MCF 10A (cell line): ENCODE measurements at places on chromosomes 4 and X.

DNA sequence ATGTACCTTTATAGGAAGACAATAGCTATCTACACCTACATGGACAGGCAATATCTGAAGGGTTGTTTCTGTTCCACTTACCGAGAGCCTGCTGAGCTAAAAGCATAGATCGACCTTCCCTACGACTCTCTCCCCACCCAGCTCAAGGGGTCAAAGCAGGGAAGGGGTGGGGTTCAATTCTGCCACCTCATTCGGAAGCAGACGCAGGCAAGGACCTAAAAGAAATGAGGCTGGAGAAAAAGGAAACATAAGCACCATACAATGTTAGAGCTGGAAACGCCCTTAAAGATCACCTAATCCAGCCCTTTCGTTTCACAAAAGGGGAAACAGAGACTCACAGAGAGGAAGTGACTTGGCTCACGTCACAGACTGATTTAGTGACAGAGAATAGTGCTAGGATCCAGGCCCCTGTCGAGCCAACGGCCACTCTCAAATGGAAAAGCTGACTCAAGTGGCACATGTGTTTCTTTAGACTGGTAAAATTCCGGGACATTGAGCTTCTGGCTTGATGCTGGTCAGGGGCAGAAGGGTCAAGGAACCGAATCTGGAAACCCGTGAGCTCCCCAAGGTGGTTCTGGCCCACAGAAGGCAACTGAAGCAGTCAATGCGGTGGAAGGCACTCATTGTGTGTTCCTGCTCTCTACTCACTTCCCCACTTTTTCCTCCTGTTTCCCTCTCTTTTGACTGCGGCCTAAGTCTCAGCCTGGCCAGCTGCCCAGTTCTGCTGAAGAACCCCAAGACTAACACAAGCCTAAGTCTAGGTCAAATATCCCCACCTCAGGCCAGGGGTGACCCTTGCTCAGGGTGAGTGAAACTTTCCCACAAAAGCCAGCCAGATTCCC, 7.5 kb downstream of the SEPTIN6 start:
- no peak for DNase-seq

DNA sequence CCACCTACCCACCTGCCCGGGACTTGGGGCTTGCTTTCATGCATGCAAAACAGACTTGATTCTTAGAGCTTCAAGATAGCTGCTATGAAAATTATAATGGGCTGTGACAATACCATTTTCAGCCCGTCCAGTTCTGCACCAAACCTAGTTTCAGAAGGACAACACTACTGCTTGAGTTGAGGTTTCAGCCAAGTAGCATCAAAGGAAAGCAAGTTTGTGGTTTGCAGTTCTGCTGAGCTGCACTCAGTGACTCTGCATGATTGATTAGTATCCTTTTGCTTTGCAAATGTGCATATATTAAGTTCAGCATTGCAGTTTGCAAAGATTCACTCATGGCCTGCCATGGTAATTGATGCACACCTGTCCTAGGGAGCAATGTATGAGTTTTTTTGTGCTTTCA, 442.7 kb downstream of the RPA4 start:
- no peak for DNase-seq

DNA sequence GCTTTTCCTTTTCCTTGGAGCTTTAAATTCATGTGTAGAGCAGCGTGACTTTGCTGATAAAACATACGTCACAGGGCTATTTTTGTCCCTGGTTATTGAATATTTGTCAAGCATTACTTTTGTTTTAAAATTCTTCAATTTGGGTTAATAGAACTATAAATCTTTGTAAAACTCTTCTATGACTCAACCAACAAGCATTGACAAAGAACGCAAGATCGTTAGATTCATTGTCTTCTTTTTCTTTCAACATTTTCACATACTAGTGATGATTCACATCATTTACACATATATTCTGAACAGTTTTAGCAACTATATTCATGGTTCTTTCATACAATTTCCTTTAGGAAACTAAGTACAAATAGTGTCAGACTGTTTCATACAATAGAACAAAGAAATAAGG, 72.0 kb upstream of the GPM6A start:
- no peak for DNase-seq

- no peak for DNase-seq
Measured at GRCh38 chr4:183299464-183299863, 20.6 kb downstream of the CLDN22 start.

DNA sequence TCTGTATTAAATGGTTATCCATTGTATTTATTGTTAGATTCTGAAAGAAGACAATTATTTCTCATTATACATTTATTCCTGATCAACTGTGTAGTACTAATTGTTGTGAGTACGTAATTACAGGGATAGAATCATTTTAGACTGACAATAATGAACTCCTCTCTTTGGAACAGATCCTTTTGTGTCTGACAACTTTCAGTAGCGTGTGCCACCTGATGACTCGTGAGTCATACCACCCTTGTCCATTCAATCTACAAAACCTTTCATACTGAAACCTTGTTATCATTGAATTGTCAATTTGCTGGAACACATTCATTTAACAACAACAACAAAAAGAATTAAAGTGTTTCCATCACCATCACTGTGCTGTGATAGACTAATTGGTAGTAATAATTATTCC, 602.7 kb upstream of the PCDH7 start:
- DNase-seq: no peak

- peak; percentile 16 for DNase-seq
Measured at GRCh38 chr4:169079942-169080827, 70.1 kb upstream of the CBR4 start.

- no peak for DNase-seq
Measured at GRCh38 chr4:70437197-70437596, 34.8 kb upstream of the MUC7 start.

- DNase-seq: peak; percentile 21
Measured at GRCh38 chr4:125313989-125314667, 627 bp upstream of the FAT4 start.

DNA sequence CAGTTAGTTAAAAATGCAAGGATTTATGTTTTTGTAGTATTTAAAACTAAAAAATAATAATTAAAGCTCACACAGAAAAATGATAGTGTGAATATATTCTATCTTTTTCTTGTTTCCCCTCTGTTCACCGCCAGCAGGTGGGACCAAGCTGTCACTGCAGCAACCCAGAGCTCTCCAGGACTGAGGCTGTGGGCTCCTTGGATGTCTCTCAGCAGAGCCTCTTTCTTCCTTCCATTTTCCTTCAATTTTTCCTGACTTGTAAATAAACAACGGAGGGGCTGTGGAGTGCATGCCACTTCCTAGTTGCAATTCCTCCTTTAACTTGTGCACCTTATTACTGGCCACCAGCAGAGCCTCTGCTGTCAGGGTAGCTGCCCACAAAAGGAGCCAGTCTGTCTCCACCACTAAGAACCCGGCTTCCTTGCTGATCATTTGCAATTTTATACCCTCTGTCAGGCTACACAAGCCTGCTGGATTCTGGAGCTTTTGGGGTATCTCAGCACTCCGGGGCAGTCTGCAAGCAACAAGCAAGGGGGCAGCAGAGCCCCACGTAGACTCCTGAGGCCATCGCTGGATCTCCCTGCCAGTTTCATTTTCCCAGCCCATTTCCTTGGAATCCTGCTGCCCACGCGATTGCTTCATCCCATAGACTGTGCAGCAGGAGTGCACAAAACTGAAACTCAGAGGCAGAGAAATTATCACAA, 1467.4 kb downstream of the C4orf33 start:
- peak; percentile 91 for DNase-seq

DNA sequence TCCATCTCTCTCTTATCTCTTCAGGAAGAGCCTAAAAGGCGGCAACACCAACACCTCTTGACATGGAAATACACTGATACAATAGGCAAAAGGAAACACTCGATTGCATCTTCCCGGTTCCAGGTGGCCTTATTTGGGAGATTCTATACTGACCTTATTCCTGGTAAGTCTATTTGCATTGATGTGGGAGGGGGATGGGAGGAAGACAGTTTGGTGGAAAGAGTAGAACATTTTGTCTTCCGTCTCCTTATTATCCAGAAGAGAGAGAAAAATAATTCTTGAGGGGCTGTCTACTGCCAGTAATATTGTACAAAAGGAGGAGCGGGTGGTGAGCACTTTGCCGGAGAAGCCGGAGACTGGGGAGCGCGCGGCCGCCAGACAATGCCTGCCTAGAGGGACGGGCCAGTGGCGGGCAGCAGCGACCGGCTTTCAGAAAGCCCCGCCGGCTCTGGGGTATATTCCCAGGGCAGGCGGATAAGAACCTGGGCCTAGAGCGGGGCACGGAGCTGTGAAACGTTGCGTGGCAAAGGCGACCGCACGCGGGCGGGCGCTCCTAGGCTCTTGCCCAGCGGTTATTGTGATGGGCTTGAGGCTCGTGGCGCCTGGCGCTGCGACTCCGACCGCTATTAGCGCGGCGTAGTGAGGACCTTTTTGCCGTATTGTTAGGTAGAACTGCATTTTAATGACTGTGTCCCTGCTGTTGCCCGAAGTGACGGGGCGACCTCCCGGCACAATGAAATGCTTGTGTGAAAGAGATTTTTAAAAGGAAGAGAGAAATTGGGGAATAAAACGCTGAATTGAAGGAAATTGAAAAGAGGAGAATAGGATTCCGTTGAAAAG, 518 bp downstream of the PRDM8 start:
- DNase-seq: no peak

GRCh38 chr4:165433529-165433928, 54.7 kb downstream of the CPE start:
- no peak for DNase-seq

GRCh38 chr4:159077702-159078495, 25.0 kb upstream of the RAPGEF2 start:
- DNase-seq: peak; percentile 82

- DNase-seq: no peak
Measured at GRCh38 chrX:112094729-112095128, 12.2 kb upstream of the TRPC5 start.

DNA sequence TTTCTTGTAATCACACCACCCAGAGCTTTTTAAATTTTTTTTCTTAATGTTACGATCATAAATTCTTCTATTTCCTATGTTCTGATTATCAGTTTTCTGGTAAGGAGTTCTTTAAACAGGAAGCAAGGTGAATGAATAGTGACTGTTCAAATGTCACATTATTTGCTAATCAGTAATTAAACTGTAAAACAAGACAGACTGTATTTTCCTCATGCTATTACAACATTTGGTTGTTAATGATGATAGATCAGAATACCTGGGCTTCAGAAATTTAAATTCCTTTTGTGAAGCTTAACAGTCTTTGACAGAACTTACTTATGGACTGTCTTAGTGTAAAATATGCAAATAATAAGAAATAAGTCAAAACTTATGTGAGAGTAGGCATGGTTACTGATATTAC, 41.4 kb downstream of the CLCN3 start:
- no peak for DNase-seq

- peak; percentile 3 for DNase-seq
Measured at GRCh38 chr4:101806914-101807313, 16.4 kb downstream of the BANK1 start.

- peak; percentile 82 for DNase-seq
Measured at GRCh38 chrX:95885074-95885473, 799.6 kb upstream of the DIAPH2 start.

GRCh38 chr4:33722254-33722653, 2522.1 kb downstream of the ARAP2 start:
- DNase-seq: no peak

GRCh38 chrX:155673338-155673737, 60.6 kb upstream of the TMLHE start:
- DNase-seq: no peak

DNA sequence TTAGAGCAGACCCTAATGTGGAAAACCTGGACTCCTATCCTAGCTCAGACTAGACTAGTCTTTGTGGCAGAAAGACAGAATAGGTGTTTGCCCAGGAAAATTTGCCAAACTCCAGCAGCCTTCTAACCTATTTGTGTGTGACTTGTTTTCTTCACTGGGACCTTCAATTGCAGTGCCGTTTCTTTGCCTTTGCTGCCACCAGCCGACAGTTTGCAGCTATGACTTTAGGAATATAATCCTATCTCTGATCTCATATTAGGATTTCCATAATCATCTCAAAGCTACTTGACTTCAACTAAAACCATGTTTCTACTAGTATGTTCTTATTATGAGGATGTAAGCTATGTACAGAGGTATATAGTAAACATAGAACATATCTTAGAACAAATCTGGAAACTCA, 60.2 kb upstream of the PGAM4 start:
- DNase-seq: peak; percentile 49

- DNase-seq: no peak
Measured at GRCh38 chr4:45518832-45519231, 605.0 kb downstream of the GABRG1 start.

GRCh38 chrX:46820391-46821100, 16.3 kb upstream of the RP2 start:
- DNase-seq: no peak

- no peak for DNase-seq
Measured at GRCh38 chr4:159051245-159052071, 51.4 kb upstream of the RAPGEF2 start.

DNA sequence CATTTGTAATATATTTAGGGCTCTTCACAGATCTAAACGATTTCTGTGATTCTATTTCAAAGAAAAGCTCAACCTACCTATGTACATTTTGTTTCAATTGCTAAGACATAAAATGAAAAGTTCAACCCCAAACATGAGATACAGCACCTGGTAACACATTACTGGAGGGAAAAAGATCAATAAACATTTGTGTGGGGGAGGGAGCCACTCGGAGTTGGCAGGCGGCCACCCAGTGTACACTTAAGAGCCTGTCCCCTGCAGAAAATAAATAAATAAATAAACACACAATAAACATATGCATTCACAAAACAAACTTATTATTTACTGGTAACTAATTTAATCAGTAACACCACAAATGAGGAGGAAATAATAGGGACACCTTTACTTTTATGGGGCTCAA, 19.3 kb downstream of the PRSS48 start:
- no peak for DNase-seq

DNA sequence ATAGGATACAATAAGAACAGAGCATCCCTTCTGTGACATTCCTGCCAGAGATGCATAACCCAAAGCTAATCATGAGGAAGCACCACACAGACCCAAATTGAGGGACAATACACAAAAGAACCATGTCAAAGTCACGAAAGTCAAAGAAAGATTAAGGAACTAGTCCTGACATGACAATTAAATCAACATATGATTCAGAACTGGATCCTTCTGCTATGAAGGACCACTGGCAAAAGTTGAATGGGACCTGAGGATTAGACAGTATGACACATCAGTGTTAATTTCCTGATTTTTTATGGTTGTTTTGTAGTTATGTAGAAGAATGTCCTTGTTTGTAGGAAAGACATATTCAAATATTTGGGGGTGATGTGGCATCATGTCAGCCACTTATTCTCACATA, 13.9 kb downstream of the ACOT9 start:
- DNase-seq: no peak
